ENCODE measurements at places on chromosomes 1 and 21. TPM values are rescaled to one million over a fixed set of nuclear protein-coding genes. Genes with fewer than 3 reads are reported as not detected.
A peak's percentile ranks its signal among the peaks of the same experiment; 100 is the strongest.

DNA sequence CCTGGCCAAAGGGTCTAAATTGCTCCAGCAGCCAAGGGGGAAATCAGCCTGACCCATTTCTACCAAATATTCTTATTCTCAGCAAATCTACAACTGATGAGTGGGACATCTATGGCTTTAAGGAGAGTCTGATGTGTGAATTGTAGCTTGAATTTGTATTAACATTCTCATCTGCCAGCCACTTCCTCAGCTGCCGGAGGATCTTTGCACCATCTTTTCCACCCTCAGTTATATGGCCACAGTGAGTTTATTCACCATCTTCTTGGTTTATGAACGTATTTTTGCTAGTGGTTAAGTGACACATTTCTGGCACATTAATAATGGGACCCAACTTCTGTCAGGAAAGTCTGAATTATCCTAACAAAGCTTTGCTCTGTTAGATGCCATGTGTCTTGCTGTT, 69.6 kb downstream of the COLGALT2 start:
- no peaks in the 10 kb centered on the region for H3K27me3 ChIP-seq
- H3K4me1 ChIP-seq = no peaks in the 10 kb centered on the region
- no peak for DNase-seq
- no peak overlapping the region for H3K4me3 ChIP-seq
- H3K36me3 ChIP-seq = no peaks in the 10 kb centered on the region

DNA sequence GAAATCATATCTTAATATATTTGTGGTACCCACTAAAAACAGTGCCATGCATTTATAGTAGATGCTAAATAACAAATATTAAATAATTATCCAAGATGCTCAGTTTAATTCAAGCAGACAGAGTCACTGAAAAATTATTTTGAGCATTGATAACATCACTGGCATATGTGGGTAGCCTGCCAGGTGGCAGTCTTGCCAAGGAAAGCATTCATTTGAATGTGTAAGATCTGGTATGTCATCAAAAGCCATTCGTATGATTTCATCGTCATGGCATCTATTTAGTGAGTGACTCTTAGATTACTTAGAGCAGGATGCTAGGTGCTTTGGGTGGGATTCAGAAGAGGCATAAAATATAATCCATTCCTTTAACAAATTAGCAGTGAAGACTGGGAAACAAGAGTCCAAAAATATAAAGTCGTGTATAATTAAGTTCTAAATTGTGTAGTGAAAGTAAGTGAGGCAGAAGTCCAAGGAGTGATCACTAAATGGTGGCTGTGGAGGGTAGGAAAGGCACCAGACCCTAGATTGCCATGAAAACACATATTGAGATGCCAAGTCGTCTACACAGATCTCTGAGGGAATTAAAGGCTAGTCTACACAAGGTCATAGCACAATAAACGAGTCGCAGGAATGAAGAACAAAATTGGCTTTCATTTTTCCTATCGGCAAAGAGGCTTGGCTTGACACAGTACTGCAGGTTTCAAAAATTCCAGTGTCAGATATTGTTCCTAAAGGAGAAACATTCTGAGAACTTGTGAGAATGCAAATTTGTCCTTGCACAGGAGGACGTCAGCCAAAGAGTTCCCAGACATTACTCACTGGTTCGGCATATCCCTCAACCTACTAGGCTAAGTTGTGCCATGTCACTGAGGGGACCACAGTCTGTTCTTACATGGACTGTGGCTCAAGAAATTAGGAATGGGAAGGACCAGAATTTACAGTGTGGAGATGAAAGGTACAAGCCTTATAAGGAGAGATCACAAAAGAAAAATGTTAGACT, 130.8 kb downstream of the LYPLAL1 start:
- no peaks in the 10 kb centered on the region for H3K4me1 ChIP-seq
- no peak overlapping the region for H3K4me3 ChIP-seq
- no peak overlapping the region for H3K27ac ChIP-seq
- H3K27me3 ChIP-seq = no peaks in the 10 kb centered on the region

- no peaks in the 10 kb centered on the region for H3K36me3 ChIP-seq
- no peak for DNase-seq
- H3K27ac ChIP-seq = no peak overlapping the region
- H3K4me1 ChIP-seq = peaks cover 9% of the 10 kb centered on the region
Observed at GRCh38 chr21:38433471-38433870, 64.8 kb downstream of the ERG start.

- peak; percentile 52 for DNase-seq
- no peak overlapping the region for H3K27ac ChIP-seq
- no peaks in the 10 kb centered on the region for H3K36me3 ChIP-seq
Observed at GRCh38 chr1:196317535-196318522, 290.4 kb downstream of the KCNT2 start.

FAM78B gene
- polyA plus RNA-seq = 5.0 TPM

ADGRL2 gene
- polyA plus RNA-seq = 13.8 TPM

DNA sequence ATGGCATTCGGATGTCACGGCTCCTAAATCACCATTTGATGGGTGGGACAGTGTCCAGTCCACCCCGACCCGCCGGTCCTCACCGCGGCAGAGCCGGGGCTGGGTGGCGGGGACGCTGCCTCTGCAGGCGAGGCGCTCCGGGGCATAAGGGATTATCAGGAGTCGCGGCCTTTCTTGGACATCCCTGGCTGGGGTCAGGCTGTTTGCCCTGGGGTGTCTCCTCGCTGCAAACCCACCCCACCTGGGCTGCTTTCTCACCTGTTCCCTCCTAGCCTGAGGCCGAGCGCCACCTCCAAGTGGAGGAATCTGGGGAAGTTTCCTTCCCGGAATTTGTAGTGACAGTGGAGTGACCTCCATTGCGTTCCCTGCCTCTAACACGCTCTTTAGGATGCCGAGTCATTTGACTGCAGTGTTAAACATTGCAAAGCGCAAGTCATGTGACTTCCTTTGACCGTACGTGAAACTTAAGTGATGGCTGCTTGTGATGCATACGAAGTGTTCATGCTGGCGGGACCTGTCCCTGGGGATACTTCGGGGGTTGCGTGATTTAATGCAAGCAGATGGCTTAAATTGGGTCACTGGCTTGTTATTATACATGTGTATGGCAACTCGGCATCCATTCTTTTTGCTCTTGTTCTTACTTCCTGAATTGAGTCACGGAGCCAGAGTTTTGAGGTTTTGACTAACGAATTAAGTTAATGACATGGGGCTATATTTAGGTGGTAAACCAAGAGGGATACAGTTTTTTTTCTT, 536 bp downstream of the LGALS8 start:
- DNase-seq = peak; percentile 79
- H3K4me3 ChIP-seq = peak overlapping the region; percentile 86
- no peaks in the 10 kb centered on the region for H3K36me3 ChIP-seq
- H3K27ac ChIP-seq = peak overlapping the region; percentile 89
- H3K27me3 ChIP-seq = no peaks in the 10 kb centered on the region
- H3K4me1 ChIP-seq = peaks cover 9% of the 10 kb centered on the region

DNA sequence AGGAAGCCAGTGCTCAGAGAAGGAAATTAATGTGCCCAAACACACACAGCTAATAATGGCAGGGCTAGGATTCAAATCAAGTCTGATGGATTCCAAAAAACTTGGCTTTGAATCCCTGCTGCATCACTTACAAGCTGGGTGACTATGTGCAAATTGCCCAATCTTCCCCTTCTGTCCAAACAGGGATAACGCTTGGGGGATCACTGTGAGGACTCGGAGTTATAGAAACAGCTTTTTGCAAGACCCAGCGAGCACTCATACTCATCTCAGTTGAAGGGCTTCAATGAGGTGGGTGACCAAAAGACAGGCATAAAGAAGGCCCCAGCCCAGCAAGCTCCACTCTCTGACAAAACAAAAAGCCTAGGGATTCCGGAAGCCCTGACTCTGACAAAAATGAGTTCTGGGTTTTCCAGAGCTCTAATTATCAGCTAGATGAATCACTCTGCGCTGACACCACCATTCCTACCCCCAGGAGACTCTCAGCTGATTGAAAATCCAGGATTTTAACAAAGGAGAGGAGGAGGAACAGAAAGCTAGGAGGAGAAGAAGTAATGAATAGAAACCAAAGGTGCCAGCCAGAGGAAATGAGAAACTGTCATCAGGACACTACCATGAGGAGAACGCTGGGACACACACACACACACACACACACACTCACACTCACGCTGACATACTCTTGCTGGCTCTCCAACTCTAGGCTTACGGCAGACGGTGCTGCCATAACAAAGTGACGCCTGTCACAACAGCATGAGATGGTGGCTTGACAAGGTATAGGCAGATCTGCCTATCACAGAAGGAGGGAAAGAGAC, 1.6 kb upstream of the STK40 start:
- no peak for DNase-seq
- no peak overlapping the region for H3K4me3 ChIP-seq
- H3K36me3 ChIP-seq = no peaks in the 10 kb centered on the region
- peak overlapping the region; percentile 92 for H3K27ac ChIP-seq
- peaks cover 70% of the 10 kb centered on the region for H3K4me1 ChIP-seq

TFAP2E gene
- polyA plus RNA-seq = 1.9 TPM

- no peaks in the 10 kb centered on the region for H3K36me3 ChIP-seq
- H3K4me3 ChIP-seq = no peak overlapping the region
- H3K4me1 ChIP-seq = peaks cover 31% of the 10 kb centered on the region
- DNase-seq = no peak
- no peaks in the 10 kb centered on the region for H3K27me3 ChIP-seq
Observed at GRCh38 chr1:183896466-183897048, 91.6 kb downstream of the RGL1 start.

SLC22A15 gene
- 1.8 TPM for polyA plus RNA-seq

DNA sequence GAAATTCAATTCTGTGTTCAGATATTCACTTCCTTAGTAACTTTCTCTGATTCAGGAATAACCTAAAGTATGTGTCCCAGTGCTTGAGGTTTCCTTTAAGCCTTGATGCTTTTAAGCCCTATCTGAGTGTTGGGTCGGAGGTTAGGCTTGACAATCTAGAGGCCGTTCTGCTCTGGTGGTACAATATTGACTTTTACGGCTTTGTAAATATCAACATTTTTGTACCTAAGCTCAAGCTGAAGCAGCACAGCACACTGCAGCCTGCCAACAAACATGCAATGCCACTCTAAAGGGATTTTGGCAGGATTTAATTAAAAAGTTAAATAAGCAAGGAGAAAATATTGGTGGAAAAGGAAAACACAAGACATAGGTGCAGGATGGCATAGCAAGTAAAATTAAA, 279.2 kb downstream of the NEGR1 start:
- H3K4me3 ChIP-seq = no peak overlapping the region
- no peaks in the 10 kb centered on the region for H3K4me1 ChIP-seq
- H3K27me3 ChIP-seq = no peaks in the 10 kb centered on the region
- no peak for DNase-seq
- H3K27ac ChIP-seq = no peak overlapping the region

FLAD1 gene
- 46.5 TPM for polyA plus RNA-seq

CLIC6 gene
- polyA plus RNA-seq = 2.0 TPM

HES4 gene
- polyA plus RNA-seq = 2.3 TPM

- no peaks in the 10 kb centered on the region for H3K36me3 ChIP-seq
- H3K27me3 ChIP-seq = no peaks in the 10 kb centered on the region
- DNase-seq = no peak
- no peak overlapping the region for H3K4me3 ChIP-seq
- H3K4me1 ChIP-seq = peaks cover 11% of the 10 kb centered on the region
Observed at GRCh38 chr1:229340496-229340895, 2.4 kb downstream of the CCSAP start.

NTRK1 gene
- polyA plus RNA-seq = 4.7 TPM

- no peaks in the 10 kb centered on the region for H3K27me3 ChIP-seq
- no peaks in the 10 kb centered on the region for H3K4me1 ChIP-seq
- H3K4me3 ChIP-seq = no peak overlapping the region
- H3K36me3 ChIP-seq = no peaks in the 10 kb centered on the region
- no peak for DNase-seq
Observed at GRCh38 chr1:150141452-150141851, 8.3 kb upstream of the PLEKHO1 start.

DNA sequence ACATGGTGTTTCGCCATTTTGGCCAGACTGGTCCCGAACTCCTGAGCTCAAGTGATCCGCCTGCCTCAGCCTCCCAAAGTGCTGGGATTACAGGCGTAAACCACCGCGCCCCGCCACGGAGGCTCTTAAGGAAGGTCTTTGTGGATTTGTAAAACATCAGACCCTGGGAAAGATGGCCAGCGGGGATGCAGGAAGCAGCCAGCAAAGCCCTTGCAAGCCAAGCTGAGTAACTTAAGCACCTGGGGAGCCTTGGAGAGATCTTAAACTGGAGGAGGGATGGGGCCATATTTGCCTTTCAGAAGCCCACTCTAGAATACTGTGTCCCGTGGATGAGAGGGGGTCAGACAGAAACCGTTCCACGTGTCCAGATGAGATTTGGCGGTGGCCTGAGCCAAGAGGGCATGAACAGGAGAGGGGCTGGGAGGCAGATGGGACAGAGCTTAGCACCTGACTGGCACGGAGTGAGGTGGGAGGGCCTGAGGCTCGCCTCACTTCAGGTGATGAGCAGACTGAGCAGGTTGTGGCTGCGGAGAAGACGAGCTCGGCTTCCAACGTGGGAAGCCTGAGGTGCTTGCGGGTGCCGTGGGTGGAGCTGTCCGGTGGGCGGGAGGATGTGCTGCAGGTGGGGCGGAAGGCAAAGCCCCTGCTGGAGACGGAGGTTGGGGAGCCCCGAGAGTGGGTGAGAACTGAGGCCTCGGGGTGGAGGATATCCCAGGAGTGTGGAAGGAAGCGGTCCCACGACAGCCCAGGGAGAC, 11.7 kb downstream of the C1orf216 start:
- no peaks in the 10 kb centered on the region for H3K27me3 ChIP-seq
- peak overlapping the region; percentile 46 for H3K4me3 ChIP-seq
- H3K27ac ChIP-seq = no peak overlapping the region
- no peak for DNase-seq

GRCh38 chr1:28111157-28111556, 22.7 kb upstream of the EYA3 start:
- no peaks in the 10 kb centered on the region for H3K4me1 ChIP-seq
- H3K27me3 ChIP-seq = no peaks in the 10 kb centered on the region
- H3K27ac ChIP-seq = no peak overlapping the region
- no peak overlapping the region for H3K4me3 ChIP-seq
- no peak for DNase-seq

DNA sequence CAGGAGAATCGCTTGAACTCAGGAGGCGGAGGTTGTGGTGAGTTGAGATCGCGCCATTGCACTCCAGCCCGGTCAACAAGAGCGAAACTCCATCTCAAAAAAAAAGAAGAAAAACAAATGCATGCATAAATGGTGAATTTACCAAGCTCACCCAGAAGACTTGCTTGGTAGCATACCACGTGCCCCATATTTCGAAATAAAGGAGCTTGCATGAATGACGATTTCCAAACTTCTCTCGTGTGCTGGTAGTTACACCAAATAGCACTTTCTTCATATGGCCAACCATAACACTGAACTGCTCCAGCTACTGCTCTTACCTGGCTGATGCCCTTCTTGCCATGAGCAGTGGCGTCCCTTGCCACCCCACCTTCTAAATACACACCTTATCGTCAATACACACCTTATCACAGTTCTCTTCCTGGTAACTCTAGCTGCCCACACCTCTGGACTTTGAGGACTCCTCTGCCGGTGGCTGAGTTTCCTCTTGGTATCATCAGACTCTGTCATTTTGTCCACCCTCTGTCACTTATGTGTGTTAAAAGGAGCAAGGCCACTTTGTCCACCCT, 2.8 kb downstream of the DOP1B start:
- DNase-seq = no peak
- H3K36me3 ChIP-seq = no peaks in the 10 kb centered on the region
- no peak overlapping the region for H3K27ac ChIP-seq
- H3K27me3 ChIP-seq = no peaks in the 10 kb centered on the region
- H3K4me3 ChIP-seq = no peak overlapping the region

Data from testis (tissue), 5 donors.